AG04449 (cell line): ENCODE measurements at places on chromosomes 1 and 21.

DNA sequence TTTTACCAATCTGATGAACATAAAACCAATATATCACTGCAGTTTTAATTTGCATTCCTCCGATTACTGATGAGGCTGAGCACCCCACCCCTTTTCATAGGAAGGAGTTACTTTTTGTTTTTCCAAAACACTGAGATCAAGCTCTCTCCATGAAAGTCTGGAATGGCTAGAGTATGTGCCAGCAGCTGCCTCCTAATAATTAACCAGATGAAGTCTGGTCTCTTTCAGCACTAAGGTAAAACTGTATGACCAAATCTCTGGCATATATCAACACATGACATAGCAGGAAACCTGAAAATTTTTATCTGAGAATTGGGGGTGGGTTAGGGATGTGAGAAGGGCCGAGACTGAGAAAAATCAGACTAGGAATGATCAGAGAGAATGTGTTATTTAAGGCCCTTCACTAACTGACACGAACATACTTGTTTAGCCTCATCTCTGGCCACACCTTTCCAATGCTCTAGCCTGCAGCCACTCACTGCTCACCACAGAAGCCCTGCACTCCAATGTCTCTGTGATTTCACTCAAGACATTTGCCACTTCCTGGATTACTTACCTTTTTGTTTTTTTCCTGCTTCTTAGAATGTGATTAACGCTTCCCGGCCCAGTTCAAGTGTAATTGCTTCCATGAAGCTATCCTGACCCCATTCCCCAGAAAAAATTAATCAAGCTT lies 34.7 kb downstream of the WASF2 start:
- no peak for DNase-seq

- no peak for DNase-seq
Observed at GRCh38 chr1:181021811-181022434, 747 bp downstream of the STX6 start.

DNA sequence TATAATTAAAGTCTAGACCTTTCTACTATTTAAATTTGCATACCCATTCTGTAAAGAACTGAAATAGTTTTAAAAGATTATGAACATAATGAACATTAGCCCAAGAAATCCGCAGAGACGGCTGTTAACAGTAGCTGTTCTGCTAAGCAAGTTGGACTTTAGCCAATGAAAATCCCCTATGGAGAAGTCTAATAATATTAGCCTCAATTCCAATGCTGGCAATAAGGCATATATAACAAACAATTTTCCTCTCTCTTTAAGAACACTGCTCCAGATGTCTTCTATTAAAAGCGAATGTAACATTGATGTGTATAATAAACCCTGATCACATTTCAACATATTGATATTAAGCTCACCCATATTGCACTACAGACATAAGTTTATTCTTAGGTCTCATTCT lies 221.3 kb upstream of the KCTD3 start:
- no peak for DNase-seq

GRCh38 chr1:17112496-17113236 lies 6.6 kb downstream of the PADI2 start:
- DNase-seq: no peak

- no peak for DNase-seq
Observed at GRCh38 chr1:213980906-213981305, 6.9 kb upstream of the PROX1 start.

- no peak for DNase-seq
Observed at GRCh38 chr1:85496941-85497582, 32.1 kb upstream of the DDAH1 start.

DNA sequence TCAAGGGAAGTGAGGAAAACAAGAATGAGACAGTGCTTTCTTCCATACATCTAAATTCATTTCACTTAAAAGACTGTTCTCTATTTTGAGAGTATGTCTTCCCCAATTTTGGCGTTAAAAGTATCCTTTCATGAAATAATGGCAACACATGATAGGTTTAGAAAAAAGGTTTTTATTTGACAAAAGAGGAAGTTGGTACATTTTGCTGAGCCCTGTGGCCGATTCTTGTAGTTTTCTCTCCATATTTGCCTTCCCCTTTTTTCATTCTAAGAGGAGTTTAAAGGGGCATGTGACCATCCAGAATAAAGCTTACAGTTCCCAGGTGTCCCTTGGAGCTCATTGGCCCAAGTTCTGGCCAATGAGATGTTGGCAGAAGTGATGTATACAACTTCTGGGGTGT lies 140.4 kb upstream of the KCNE2 start:
- no peak for DNase-seq

DNA sequence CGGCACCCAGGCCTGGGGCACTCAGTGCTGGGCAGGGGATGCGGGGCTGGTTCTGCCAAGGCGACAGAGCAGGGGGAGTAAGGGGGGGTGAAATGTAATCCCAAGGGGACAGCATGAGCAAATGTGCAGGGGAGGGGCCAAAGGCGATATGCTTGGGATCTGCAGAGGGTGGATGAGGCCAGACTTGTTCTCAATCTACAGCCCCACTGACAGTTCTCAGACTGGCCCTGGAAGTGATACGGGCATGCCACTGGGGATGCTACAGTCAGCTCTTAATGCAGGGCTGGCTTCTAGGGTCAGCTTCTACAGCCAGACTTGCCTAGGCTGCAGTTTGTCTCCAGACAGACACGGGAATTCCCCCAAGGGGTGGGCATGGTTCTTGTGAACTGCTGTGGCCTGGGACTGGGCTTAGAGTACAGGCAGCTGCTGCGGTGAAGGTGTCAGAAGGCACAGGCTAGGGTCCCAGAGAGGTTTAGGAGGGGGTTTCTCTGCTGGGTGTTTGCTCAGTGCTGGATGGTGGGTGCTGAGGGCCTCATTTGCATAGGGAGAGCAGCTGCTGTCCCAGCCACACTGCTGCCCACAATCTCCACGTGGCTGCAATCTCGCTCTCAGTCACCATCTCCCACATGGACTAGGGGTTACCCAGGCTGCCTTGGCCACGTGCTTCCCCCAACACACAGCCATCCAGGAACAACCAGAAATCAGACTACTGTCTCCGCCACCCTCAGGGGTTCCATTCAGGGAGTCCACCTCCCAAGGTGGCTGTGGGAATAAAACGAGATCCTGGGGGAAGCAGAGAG lies 190.1 kb downstream of the HIVEP3 start:
- no peak for DNase-seq

- no peak for DNase-seq
Observed at GRCh38 chr1:86154571-86155050, 2.0 kb downstream of the COL24A1 start.

- no peak for DNase-seq
Observed at GRCh38 chr1:169119405-169119804, 12.9 kb downstream of the ATP1B1 start.

GRCh38 chr1:147472489-147472888 lies 68.8 kb upstream of the BCL9 start:
- no peak for DNase-seq

GRCh38 chr1:25832336-25833037 lies 12.7 kb downstream of the MTFR1L start:
- DNase-seq: no peak

DNA sequence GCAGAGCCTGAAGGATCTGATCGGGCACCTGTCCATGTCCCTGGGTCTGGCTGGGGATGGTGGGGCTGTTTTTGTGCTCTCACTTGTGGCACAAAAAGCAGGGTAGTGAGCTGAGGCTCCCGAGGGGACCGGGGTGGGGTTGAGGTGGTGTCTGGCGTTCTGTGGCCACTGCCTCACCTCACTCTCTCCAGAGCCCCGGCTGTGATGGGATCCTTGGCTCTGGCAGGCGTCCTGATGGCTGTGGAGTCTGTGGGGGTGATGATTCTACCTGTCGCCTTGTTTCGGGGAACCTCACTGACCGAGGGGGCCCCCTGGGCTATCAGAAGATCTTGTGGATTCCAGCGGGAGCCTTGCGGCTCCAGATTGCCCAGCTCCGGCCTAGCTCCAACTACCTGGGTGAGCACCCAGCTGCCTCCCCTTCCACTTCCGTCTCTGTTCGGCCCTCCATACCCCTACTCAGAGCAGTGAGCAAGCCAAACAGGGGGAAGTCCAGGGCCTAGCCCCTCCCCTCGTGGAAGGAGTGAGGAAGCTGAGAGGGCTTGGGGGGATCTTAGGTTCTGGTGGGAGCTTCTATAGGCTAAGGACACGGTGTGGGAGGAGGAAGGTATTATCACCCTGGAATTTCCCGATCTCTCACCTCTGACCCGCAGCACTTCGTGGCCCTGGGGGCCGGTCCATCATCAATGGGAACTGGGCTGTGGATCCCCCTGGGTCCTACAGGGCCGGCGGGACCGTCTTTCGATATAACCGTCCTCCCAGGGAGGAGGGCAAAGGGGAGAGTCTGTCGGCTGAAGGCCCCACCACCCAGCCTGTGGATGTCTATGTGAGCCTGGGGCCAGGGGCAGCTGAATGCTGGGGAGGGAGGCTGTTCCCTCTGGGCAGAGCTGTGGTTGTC lies 7.0 kb downstream of the ADAMTSL4 start:
- DNase-seq: no peak

DNA sequence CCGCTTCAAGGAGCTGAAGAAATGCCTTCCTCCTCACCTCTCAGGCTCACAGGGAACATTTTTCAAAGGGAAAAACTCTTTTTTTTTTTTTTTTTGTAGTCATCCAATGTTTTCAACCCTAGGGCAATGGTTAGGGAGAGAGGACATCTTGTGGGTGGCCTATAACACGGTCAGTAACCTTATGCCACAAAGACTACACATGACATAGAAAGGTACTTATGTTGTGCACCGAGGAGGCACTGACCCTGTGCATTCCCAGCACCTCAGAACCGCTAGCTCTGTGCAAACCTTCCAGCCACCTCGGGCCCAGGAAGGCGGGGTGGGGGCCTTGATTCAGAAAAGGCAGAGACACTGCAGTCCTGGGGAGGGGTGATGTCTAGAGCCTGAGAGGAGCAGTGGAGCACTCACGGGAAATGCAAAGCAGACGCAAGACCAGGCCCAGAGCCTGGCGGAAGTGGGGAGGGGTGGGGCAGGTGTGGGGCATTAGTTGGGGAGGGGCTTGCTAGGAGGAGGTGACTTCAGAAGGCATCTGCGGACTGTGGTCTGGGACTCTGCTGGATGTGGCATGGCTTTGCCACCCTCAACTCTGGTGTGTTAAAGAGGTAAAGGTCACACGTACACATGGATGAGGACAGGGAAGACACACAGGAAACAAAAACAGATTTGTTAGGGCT lies 68.6 kb downstream of the MDM4 start:
- no peak for DNase-seq

- no peak for DNase-seq
Observed at GRCh38 chr1:180173952-180174351, 19.3 kb downstream of the QSOX1 start.

- no peak for DNase-seq
Observed at GRCh38 chr1:230503726-230504125, 77.6 kb upstream of the PGBD5 start.

DNA sequence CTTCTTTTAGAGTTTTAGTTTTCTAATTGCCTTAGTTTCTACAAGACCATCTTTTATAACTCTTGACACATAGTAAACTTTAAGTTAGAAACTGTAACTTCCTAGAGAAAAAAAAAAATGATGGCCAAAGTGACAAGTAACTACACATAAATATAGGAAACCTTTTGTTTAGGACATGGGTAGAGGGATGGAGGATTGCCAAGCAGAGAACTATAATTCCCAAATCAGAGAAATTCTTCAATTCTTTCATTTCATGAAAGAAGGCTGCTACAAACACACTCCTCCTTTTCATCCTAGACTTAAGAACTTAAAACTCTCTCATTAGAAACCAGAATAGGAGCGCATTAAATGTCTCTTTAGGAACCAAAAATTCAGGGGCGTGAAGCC lies 125.0 kb downstream of the PTPN14 start:
- DNase-seq: no peak

DNA sequence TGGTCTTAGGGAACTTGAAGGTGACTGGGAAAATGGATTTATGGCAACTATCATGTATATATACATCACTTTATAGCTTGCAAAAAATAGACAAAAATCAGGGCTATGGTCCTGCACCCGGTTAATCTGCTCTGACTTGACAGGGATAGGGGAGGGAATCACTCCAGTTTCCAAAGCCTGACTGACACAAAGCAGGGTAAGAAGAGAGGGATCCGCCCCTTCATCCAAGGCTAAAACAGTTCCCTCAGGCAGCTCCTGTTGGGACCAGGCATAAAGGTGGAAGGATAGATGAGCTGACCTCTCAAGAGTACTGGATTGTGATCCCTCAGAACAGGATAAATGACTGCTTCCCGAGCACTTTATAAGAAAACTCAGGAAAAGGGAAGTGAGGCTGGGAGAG lies 1.4 kb downstream of the PBXIP1 start:
- DNase-seq: no peak

DNA sequence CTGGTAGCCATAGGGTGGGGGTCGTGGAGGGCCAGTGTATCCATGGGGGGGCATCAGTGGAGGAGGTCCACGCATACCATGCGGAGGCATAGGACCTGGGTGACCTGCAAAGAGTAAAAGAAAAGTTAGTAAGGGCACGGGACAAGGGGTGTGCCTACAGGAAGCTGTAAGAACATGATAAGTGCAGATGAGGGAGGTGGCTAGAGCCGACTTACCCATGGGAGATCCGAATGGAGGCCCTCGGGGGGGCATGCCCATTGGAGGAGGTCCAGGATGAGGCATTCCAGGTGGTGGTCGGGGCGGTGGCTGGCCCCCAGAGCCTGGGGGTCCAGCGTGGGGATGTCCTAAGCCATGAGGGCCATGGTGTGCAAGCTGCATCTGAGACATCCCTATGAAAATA lies 4.0 kb downstream of the SF3B4 start:
- no peak for DNase-seq

GRCh38 chr1:3884966-3885365 lies 15.1 kb downstream of the C1orf174 start:
- no peak for DNase-seq

DNA sequence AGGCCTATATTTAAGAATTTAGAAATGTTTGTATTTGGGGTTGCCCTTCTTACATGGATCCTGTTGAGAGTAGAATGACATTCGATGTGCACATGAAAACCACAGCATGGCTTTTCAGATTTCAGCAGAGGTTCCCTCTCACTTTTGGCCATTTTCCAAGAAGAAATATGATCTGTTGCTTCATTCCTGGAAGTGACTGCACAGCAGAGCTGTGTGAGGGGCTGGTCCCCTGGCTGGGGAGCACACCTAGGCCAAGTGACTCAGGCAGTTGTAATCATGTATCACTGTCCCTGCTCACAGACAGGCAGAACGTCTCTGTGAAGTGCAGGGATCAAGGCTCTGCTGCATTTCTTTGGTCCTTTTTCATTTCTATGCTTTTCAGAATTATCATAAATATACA lies 32.3 kb downstream of the AGT start:
- peak; percentile 44 for DNase-seq

- DNase-seq: no peak
Observed at GRCh38 chr1:225937048-225937968, 3.7 kb downstream of the LEFTY2 start.

DNA sequence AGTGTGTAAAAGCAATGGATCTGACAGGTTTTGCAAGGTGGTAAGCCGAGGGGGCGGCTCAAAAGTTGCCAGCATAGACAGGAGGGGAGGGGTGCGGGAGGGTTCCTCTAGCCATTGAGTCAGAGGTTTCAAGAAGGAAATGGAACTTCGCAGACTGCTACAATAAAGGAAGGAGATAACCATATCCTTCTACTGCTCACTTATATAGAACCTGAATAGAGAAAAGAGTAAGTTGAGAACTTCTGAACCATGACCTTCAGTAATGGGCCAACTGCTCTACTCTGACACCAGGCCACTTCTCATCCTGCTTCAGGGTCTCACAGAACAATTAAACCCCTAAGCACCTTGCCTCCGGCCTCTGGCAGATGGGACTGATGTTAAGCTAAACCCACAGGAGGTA lies 26.3 kb upstream of the BCAR3 start:
- no peak for DNase-seq

- no peak for DNase-seq
Observed at GRCh38 chr1:213251972-213252371, 200.9 kb downstream of the RPS6KC1 start.
